Stimulated activated CD8-positive, alpha-beta memory T cell treated with anti-CD3 and anti-CD28 coated beads, Interleukin-4, amount 100 ng/mL, for 1 hour (primary cell): ENCODE measurements at places on chromosomes 3 and 15.

DNA sequence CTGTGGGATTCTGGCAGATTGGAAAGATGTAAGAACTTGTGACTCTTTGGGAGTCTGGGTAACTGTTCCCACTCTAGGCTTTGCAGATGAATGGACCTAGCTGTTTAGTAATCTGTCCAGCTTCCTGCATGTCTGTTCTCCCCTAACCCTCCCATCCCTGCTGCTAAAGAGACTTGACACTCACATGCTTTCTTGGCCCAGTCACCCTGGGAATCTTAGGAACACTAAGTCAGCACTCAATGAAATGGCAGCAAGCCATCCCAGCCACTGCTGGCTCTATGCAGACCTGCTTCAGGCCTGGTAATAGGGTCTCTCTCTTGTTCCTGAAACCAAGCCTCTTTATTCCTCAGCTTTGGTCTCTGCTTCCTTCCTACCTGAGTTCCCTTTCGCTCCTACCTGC is 63.7 kb upstream of the THSD4 start:
- no peak for DNase-seq

- no peak for DNase-seq
Measured at GRCh38 chr15:23854912-23855659, 168.0 kb upstream of the NDN start.

DNA sequence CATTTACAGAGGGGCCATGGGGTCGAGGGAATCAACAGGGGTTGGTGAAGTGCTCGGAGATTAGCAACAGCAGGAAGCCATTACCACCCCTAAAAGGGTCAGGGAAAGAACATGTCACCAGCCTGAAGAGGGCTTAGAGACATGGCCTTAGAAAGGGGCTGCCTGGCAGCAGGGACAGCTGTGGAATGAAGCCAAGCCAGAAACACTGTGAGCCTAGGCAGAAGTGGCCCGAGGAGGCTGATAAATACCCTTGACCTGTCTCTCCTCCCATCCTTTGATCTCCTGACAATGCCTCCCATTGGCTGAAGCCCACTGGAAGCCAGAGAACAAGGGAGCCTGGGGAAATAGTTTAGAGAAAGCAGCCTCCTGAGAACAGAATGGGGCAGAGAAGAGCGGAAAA is 31.4 kb downstream of the GPD1L start:
- no peak for DNase-seq

DNA sequence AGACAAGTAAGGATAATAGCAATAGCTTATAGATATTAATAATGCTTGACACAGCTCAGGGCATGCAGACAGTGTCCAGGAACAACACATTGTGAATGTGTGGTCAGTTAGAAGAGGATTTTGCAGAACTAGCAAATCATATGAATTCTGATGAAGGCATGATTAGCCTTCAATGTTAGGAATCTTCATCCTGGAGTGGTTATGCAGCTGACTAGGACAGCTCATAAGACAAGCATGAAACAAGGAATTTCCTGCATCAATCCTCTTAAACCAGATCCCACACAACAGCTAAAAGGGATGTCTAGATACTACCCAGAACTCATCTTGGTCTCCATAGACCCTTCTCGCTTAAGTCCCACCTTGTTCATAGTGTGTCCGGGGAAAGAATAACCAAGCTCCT is 499.0 kb upstream of the ATP11B start:
- DNase-seq, result no peak

- DNase-seq, result no peak
Measured at GRCh38 chr3:168081171-168081771, 14.5 kb downstream of the GOLIM4 start.

DNA sequence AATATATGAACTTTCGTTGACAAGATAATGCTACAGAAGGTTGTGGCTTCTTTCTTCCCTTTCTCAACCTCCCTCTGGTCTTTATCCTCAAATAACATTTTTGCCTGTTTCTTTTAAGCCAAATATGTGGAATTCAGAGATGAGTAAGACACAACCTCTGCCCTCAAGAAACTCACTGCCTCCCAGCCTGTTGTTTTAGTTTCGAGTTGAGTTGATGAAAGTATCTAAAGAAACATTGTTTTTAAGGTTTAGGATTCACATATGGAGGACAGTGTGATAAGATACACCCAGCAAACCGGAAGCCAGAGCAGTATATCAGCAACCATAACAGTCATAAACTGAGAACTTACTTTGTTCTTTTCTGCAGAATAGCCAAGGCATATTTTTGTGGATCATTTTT is 218.6 kb downstream of the THSD4 start:
- DNase-seq, result no peak

DNA sequence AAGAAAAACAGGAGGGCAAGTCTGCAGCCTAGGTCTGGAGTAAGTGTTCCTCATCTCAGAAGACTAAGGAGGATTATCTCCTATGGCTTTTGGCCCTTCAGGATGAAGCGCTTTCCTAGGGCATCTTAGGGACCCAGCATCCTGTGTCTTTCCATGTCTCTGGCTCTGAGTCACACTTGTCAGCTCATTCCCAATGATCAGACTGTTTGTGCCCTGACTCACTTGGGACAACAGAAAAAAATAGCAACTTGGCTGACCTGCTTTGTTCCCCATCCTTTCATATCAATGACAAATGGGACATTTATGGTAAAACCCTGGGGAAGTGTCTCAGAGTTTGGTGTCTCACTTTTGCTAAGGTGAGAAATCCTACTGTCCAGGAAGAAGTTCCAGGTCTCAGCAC is 76.2 kb upstream of the OXTR start:
- DNase-seq, result no peak

DNA sequence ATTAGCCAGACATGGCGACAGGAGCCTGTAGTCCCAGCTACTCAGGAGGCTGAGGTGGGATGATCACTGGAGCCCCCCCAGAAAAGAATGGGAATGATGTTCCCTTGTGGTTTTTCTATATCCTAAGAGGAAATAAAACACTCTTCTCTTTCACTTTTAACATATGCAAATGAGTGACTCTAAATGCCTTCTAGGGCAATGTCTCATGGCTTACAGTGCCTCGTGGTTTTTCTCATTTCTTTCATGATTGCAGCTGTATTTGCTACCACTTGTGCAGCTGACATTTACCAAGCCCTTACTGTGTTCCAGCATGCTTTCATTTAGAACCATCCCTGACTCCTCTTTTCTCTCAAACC is 26.4 kb downstream of the STOML1 start:
- DNase-seq, result no peak

DNA sequence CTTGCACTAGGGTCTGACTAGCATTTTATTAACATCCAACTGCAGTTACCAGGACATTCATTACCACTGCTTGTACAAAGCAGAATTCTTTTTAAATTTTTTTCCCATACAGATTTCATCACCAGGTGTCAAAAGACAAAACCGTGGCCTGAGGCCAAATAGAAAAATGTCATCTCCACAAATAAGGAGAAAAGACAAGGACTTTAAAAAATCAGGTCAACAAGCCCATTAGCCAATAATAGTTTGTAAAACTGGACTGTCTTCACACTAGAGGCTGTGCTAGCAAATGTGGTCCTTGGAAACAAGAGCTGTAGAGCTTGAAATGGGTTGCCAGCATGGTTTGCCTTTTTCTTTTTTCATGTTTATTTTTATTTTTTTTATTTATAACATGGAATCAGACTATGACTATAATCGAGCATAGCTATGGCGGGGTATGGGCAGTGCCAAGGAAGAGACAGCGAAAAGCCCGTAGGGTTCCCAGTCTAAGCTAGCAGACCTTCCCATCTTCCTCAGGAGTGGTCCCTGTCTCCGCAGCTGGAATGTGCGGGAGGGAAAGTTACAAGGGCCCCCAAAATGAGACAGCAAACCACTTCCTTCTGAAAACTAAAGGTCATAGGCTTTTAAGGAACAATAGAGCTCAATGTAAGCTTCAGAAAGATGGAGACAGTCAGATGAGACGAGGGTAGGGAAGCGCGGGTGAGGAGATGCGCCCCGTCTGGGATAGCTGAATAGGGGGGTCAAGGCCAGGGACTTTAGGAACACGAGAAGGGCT is 1.5 kb downstream of the PTPN9 start:
- DNase-seq, result no peak

GRCh38 chr3:161950318-161950868 is 453.8 kb downstream of the OTOL1 start:
- no peak for DNase-seq

DNA sequence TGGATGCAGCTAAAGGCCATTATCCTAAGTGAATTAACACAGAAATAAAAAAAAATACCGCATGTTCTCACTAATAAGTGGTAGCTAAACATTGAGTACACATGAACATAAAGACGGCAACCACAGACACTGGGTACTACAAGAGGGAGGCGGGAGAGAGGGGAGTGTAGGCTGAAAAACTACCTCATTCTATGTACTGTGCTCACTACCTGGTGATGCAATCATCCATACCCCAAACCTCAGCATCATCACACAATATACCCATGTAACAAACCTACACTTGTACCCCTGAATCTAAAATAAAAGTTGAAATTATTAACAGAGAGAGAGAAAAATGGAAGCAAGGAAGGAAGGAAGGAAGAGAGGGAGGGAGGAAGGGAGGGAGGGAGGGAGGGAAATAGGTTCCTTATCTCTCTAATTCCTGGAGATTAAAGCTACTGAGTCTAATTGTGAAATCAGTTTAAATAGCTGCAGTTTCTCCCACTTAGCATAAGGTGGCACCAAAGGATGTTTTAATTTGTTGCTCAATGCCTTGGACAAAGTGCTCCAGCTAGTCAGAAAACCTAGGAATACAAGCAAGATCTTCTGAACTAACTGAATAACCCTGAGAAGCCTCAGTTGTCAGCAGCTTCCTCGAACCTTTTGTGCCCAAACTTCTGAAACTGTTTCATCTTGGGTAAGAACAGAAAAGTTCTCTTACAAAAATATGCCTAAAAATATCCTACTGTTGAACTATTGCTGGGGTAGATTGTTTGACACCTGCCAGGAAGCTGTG is 79.4 kb upstream of the ATP11B start:
- no peak for DNase-seq

GRCh38 chr3:119311081-119311925 is 17.1 kb downstream of the ARHGAP31 start:
- DNase-seq, result no peak

GRCh38 chr3:71416876-71417275 is 166.7 kb downstream of the FOXP1 start:
- DNase-seq, result no peak

DNA sequence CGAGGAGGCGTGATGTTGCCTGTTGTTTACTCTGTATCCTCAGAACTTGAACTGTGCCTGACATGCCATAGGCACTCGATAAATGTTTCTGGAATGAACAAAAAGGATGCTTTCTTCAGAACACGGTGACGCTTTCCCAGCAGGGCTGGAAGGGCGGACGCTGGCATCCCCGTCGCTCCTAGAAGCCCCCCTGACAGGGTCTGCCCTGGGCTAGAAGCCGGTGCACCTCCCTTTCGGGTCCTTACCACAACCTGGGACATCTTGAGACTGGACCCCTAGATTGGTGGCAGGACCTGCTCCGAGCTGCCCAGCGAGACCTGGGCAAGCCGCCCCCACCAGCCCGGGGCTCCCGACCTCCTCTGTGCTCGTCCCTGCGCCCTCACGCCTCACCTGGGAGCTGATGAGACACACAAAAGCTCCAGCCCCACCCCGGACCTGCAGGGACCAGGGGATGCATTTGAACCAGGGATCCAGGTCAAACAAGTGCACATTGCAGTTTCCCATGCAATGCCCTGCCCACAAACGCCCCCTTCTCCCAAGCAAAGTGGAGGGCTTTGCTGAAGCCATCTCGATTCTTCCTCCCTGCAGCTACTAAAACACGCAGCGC is 131.2 kb upstream of the MEF2A start:
- DNase-seq, result no peak

DNA sequence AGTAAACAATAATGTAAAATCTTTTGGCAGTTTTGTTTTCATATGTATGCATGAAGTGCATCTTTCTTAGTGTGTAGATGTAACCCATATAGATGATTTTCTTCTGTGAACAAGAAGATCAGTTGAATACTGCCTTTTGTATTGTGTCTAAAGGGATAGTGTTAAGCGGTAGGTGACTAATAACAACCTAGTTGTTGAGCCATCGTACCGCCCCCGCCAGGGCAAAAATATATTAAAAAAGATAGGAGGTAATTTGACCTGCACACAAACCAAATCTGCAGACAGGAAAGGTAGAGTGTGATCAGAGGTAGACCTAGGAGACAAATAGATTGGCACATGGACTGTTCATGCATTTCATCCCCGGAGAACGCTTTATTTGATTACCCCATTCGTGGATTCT is 3.3 kb upstream of the GMNC start:
- DNase-seq, result no peak

- peak; percentile 65 for DNase-seq
Measured at GRCh38 chr15:63277038-63277892, at the start of gene APH1B. Gene APH1B, plus strand, starts transcription at chr15:63277605. Its CDS starts 19 bp downstream, at chr15:63277624.

DNA sequence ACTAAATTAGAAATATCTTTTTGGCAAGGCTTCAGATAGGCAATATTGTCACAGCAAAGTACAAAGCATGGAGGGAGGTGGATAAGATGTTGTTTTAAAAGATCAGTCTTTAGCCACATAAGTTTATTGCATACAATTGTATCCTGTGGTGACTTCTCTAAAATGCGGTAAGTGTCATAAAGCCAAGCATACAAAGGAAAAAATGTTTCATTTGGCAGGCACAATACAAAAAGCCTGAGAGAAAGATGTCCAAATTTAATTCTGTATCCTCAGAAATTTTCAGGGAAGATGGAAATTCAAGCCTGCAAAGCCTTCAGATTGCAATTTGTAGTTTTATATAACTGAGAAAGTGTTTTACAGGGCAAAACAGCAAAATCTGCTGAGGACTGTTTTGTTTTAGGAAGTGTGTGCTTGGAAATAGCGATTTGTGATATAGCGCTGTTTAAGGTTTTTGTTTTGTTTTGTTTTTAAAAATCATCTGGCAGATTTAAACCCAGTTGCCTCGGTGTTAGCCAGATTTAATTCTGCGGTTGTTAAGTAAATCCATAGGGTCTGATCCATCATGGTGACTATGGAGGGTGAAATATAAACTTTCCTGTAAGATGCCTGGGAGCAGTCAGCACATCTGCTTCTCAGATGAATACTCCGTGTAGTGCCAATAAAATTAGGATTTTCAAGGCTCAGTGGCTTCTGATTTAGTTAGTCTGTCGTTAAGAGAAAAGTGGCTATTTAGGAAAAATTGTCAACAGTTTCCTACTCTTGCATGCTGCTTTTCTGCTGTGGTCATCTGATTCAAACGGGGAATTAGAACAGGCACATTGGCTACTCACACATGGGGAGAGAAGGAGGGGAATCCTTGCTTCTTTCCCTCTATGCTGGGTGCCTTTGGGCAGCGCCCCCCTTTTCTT is 8.0 kb downstream of the KAT2B start:
- no peak for DNase-seq

DNA sequence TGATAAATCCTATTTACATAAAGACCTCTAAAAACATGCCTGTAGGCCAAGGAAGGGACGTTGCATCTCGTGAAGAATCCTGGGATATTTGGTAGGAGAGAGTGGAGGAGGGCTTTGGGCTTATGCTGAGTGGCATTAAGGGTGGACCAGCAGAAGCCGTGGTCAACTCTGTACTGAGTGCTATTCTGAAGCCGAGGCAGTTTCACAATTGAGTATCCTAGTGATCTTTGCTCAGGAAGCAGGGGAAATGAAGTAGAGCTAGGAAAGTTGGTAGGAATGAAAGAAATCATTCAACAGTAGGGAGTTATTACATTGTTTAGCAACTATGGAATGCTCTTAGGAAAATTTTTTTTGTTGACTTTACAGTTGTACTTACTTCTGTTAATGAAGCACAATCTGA is 24.2 kb downstream of the MCTP2 start:
- no peak for DNase-seq
